ENCODE measurements at places on chromosomes 2 and 18. TPM values are rescaled to one million over a fixed set of nuclear protein-coding genes. Genes with fewer than 3 reads are reported as not detected.

The CLEC4F gene
- not detected for total RNA-seq

The PPP3R1 gene
- 21.8 TPM for total RNA-seq

The FOXD4L1 gene
- total RNA-seq, result 0.33 TPM

The DNER gene
- total RNA-seq, result 1.1 TPM

DNA sequence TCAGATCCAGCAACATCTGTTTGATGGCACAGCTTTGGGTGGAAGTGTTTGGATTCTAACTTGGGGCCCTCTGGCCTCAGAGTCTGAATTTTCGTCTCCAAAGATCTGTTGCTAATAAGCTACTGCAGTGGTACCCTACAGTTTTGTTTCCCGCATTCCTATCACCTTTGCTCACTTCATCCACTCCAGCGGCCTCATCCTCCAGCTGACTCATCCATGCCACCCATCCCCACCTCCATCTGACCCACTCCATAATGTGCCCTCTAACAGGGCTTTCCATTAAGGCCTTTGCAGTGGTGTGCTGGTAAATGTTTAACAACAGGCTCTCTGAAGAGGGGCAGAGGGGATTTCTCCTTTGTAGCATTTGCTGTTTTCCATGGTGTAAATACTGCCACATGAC, 225.5 kb downstream of the TGIF1 start:
- DNase-seq, result peak; percentile 63

GRCh38 chr2:39778233-39778632, 825 bp downstream of the THUMPD2 start:
- DNase-seq, result no peak

- DNase-seq, result peak; percentile 60
These were observed 70.1 kb upstream of the BZW1 start for GRCh38 chr2:200741468-200742202.

DNA sequence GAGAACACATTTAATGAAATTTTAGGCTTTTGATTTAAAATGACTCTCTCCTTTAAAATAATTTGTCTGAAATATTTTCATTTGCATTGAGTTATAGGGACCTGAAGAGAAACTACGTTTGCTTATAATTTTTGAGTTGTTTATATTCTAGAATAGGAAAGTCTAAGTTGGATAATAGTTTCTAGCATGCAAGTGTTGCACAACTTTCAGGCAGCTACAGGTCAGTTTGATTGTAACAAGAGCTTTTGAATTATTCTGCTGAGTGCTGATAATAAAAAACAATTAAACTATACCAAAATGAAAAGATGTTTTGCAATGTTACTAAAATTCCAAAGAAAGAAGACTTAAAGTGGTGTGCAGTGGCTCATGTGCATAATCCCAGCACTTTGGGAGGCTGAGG, 71.0 kb downstream of the PDE1A start:
- no peak for DNase-seq

GRCh38 chr2:7427293-7428060, 510.3 kb downstream of the RNF144A start:
- DNase-seq, result peak; percentile 84

GRCh38 chr2:184879671-184880070, 281.3 kb downstream of the ZNF804A start:
- peak; percentile 54 for DNase-seq

DNA sequence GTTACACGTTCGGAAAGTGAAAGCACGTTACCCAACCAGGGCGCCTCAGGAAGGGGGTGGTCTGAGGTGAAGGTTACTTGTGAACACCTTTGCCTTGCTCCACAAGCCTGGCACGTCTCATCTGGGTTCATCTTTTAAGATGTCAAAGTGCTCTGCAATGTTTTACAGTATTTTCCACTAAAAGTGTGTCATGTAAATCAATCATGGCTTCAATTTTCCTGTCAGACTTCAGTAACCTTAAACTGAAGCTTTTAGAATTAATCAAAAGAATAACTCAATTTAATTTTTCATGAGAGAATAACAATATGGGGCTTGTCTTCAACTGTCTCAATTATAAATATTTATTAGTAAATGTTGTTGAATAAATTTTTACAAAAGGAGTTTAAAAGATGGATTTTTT, 93.3 kb upstream of the FANCL start:
- DNase-seq, result no peak

DNA sequence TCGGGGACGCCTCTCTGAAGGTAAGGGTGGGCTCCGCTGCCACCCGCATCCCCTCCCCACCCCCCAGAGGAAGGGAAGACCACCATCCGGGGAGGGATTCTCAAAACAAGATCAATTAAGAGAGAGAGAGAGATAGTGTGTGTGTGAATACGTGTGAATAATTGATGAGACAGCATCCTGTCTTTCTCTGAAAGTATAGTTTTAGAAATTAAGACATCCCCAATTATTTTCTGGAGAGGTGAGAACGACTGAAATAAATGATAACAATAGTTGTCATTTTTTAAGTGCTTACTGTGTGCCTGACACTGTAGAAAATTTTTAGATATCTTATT, 751 bp downstream of the IL18R1 start:
- DNase-seq, result no peak

- peak; percentile 96 for DNase-seq
These were observed 54.9 kb upstream of the MYO3B start for GRCh38 chr2:170122883-170123547.

DNA sequence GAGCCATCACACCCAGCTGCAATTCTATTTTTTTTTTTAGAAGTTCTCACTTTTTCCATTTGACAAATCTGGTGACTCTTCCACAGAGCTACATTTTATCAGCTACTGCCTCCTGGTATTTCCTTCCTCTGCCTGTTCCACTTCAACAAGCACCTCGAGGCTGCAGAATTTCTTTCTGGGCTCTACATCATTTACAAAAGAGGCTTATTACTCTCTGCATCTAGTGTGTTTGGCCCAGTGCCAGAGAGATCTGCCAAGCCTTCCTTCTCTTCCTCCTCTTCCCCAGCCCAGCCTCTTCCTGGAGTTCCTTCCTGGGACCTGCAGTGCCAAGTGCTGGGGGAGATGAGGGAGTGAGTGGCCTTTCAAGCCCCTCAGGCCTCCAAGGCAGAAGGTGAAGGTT, 119.6 kb upstream of the ITGA6 start:
- no peak for DNase-seq

DNA sequence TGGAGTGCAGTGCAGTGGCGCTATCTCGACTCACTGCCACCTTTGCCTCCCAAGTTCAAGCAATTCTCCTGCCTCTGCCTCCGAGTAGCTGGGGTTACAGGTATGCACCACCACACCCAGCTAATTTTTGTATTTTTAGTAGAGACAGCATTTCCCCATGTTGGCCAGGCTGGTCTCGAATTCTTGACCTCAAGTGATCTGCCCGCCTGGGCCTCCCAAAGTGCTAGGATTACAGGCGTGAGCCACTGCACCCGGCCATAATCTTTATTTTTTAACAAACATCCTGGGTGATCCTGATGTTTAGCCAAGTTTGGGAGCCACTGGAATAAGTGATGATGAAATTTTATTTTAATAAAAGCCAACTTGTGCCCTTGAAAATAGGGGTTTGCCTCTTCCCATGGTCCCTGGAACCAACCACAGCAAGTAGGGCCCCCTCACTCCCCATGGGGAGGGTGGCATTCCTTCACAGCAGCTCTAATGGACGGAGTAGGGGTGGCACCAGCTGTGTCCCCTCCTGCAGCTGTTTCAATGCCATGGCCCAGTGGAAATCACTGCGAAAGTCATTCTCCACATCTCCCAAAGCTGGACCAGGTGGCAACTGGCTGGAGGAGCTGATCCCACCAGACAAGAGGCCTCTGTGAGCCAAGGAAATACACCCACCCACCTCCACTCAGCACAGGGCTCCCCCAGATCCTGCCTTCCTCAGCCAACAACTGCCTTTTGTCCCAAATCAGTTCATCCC, 194.8 kb downstream of the ZFP36L2 start:
- DNase-seq, result no peak

DNA sequence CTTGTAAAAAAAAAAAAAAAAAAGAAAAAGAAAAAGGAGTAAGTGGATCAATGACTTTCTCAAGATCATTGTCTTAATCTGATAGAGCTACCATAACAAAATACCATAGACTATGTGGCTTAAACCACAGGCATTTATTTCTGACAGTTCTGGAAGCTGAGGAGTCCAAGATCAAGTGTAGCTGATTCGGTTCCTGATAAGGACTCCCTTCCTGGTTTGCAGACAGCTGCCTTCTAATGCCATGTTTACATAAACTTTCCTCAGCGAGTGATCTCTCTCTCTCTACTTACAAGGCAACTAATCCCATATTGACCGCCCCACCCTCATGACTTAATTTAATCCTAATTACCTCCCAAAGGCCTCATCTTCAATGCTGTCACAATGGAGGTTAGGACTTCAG, 36.5 kb upstream of the SIX2 start:
- DNase-seq, result no peak

- DNase-seq, result no peak
These were observed 80.8 kb downstream of the RHBDD1 start for GRCh38 chr2:226916669-226917068.

DNA sequence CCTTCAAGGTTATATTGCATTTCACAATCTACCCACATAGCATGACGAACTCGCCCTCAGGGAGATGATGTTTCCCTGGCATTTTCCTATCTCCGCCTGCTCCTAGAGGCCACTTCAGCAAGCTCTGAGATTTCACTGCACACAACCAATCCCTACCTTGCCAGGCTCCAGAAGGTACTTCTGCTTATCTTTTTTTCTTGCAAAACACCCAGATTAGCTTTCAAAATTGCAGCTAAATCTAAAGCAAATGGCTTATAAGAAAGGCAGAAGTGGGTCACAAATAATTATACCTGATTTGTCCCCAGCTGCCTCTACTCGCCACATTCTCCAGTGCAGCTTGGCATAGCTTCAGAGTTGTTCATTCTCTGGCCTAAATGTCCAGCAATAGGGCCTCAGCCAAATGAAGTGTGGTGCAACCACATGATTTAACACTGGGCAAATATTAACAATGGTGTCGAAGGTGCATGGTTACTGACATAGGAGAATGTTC, 32.4 kb upstream of the MRPL19 start:
- DNase-seq, result peak; percentile 88

- no peak for DNase-seq
These were observed 414.9 kb upstream of the SYT4 start for GRCh38 chr18:43692099-43692690.

DNA sequence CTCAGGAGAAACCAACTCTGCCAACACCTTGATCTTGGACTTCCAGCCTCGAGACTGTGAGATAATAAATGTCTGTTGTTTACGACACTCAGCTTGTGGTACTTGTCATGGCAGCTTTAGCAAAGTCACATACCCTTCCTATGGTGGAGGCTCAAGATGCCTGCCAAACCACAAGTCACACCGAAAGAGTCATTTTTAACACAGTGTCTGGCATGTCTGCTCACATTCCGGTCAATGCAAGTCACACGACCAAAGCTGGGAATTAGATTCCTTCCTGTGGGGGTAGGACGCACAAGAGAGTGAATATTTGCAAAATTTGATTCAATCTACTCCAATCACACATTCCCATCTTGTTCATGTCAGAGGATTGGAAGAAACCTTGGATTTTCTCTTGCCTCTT, 24.6 kb downstream of the KCNE4 start:
- peak; percentile 9 for DNase-seq

Data from PC-3 (cell line).